ENCODE measurements at places on chromosomes 1 and 21. TPM values are rescaled to one million over a fixed set of nuclear protein-coding genes. Genes with fewer than 3 reads are reported as not detected.

GRCh38 chr1:223765036-223765718 is 52.8 kb downstream of the CAPN2 start:
- DNase-seq, result no peak

DNA sequence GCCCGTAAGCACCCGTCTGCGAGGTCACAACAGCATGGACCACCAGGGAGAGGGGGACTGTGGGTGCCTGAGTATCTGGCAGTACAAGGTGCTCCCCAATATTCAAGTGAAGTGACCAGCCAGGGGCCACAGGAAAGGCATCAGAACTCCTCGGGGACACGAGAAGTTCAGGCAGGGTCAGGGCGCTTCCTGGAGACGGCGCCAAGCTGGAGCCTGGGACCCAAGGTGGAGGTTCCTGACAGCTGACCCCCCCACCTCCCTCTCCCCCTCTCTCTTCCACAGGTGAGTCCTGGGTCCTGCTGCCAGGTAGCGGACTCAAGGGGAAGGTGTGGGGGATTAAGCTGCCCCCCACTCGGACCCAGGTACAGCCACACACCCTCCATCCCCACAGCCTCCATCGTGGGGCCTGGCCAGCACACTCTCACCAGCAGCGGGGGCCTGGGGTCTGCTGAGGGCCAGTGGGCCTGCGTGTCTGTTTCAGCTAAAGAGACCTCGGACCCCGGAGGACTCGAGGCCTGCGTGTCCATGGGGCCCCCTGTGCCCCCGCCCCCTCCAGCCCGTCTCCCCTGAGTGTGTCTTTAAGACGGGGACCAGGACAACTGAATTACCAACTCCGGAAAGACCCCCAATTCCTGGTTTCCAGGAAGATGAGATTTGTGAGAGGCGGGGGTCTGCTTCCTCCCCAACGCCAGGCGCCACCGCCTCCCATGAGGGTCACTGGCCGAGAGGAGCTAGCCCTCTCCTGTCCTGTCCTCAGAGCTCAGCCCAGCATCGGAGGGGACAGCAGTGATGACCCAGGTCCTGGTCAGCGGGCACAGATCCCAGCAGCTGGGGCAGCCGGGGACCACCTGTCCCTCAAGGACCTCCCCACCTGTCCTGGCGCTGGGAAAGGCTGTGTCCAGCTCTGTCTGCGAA is 6.2 kb downstream of the TNFRSF18 start:
- DNase-seq, result no peak

DNA sequence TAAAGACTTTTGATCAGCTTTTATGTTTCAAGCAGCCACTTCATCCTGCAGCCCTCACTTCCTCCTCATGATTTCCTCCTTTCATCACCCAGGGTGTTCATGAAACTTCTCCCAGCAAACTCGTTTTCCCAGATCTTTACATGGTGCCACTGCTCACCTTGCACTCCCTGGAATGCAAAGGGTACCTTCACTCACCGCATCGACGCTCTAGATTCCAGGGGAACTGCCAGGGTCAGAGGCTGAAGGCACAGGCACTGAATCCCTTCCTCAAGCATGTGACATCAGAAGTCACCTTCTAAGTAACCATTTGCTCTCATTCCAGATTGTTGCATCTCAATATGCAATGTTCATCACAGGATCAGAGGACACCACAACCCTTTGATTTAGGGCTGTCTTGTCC is 82.8 kb downstream of the PRKAB2 start:
- no peak for DNase-seq

DNA sequence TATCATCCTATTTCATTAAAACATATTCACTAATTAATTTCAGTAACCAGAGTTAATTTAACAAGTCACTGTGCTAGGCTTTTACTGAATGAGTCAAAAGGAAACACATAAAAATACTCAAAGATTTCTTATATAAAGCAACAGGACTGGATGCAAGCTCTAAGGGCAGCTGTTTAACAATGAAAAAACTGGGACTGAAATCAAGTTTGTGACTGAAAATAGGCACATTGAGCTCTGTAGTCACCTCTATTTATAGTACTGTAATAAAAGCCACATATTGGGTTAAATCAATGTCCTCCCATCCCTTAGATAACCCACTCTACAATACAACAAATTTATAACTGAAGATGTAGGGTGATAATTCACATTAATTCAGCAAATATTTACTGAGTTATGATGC is 52.4 kb downstream of the SMYD3 start:
- no peak for DNase-seq

- DNase-seq, result no peak
Measured at GRCh38 chr1:94532077-94532476, 9.5 kb downstream of the F3 start.

DNA sequence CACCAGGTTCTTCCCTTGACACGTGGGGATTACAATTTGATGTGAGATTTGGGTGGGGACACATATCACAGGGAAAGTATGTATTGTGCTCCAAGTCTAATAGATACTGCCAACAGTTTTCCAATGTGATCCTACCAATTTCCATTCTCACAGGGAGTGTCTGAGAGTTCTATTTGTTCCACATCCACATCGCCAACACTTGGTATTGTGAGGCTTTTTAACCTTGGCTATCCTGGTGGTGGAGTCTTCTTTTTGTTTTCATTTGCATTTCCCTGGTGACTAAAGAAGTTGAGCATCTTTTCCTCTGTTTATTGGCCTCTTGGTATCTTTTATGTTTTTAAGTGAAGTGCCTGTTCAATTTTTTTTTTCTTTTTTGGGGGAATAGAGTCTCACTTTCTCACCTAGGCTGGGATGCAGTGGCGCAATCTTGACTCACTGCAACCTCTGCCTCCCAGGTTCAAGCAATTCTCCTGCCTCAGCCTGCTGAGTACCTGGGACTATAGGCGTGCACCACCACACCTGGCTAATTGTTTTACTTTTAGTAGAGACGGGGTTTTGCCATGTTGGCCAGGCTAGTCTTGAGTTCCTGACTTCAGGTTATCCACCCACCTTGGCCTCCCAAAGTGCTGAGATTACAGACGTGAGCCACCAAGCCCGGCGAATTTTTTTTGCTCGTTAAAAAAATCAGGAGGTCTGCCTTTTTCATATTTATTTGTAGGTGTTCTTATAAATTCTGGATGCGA is 15.9 kb upstream of the PADI1 start:
- no peak for DNase-seq

DNA sequence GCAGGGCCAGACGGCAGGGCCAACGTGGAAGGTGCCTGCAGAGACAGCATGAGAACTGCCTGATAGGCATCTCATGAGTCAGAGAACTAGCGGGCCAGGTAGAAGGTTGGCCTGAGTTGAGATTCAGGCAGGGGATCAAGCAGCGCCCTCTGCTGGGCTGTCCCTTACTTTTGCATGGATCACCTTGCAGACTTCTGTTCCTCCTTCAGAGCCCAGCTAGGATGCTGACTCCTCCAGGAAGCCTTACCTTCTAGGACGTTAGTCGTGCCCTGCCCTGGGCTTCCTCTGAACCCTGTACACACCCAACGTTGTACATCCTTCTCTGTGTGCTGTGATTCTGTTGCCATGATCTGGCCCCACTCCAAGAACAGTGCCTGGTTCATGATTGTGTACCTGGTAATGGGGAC is 231.3 kb upstream of the VAMP3 start:
- no peak for DNase-seq

DNA sequence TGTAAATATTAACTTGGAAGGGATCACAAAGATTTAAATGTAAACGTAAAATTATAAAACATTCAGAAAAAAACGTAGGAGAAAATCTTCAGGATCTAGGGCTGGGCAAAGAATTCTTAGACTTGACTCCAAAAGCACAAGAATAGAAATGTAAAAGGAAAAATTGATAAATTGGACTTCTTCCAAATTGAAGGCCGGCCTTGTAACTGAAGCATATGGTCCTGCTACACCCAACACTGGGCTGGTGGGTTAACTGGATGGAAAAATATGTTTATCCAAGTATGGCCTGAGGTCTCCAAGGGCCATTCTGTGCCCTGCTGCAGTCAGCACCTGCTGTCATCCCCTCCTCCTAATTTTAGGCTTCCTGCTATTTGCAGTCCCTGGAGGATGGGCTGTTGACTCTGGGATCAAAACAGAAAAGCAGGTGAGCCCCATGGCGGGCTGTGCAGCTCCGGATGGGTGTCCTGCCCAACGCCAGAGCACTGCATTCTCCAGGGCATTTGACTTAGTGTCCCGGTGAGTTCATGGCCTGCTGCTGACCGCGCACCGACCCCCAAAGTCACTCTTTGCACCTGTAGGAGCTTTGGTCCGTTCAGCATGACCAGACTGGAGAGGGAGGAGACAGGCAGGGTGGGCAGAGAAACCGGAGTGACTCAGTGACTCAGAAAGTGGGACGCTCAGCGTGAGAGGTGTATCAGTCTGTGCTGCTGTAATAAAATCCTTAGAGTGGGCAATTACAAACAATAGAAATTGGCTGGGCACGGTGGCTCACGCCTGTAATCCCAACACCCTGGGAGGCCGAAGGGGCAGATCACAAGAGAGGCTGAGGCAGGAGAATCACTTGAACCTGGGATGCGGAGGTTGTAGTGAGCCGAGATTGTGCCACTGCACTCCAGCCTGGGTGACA is 6.1 kb upstream of the AIRE start:
- DNase-seq, result no peak

GRCh38 chr1:244804841-244805240 is 30.6 kb upstream of the COX20 start:
- no peak for DNase-seq

DNA sequence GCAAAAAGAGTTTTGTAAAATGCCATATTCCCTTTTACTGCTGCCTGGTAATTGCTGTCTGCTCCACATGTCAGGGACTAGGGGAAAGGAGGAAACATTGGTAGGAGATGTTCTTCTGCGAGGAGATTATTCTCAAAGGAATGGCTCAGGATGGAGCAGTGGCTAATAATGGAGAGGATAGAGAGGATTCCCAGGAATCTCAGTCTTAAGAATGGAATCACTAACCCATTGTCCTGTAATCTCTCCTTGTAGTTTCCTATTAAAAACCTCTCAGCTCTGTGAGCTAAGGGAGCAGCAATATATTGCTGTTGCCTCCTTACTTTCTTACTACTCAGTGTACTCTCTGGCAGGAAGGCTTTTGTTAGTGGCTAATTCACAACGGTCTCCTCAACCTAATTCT is 175.4 kb downstream of the HS2ST1 start:
- no peak for DNase-seq

- DNase-seq, result no peak
Measured at GRCh38 chr1:227773558-227773957, 38.3 kb downstream of the SNAP47 start.

GRCh38 chr1:93847811-93848288 is 31.2 kb downstream of the DNTTIP2 start:
- peak; percentile 20 for DNase-seq

DNA sequence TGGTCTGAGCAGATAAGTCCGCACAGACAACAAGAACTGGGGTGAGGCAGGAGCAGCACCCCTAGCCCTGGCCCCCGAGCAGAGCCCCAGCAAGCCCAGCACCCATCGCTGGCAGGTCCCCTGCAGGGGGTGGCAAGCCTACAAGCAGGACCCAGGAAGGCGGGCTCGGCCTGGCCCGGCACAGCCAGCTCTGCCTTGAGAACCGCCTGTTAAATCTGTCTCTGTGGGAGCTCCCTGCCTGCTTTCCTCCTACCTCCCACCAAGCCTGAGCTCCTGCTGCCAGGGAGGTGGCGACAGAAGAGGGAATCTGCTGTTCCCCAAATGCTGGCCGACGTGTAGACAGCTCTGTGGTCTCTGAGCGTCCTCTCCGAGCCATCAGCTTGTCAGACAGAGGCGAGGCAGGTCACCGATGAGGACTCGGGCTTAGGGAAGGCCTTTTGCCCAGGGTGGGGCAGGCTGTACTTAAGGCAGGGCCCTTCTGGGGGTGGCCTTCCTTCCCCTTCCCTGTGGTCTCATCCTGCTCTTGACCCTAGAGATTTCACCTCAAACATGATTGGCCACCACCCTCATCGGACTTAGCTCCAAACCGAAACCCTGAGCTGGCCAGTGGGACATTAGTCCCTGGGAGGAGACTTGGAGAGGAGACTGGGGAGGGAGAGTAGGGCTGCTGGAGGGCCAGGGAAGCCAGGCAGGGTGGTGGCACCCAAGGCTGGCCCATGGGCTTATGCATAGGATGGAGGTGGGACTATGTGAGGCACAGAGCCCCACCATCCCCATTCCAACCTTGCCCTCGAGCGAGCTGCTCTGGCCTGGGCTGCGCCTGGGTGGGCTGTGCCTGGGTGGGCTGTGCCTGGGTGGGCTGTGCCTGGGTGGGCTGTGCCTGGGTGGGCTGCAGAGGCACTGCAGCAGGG is 7.7 kb downstream of the SELENON start:
- DNase-seq, result no peak

DNA sequence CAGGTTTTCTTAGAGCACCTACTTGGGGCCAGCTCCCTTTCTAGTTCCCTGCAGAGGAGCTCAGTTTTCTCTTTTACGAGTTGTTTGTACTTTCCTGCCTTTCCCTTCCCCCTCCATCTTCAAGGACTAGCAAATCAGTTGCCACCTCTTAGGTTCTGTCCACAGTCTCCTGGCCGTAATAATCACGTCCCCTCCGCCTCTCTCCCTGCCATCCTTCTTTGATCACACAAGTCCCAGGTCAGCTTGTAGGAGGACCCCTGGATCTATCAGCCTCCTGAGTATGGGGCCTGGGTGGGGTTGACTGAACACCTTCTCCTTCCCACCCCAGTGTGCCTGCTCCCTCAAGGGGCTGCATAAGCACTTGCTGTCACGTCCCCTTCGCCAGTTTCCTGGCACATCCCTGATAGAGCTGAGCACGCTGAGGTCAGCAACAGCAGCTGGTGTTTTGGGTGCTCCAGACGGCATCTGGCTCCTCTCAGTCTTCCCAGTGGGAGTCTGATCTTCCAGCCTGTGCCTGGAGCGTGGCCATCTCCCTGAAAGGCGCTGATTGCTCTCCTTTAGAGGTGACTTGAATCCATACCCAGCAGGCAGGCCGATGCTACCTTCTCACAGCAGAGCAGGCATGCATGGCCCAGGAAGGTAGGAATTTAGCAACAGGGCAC is 216.1 kb upstream of the TMEM51 start:
- DNase-seq, result no peak

Gene MAEL
- polyA plus RNA-seq, result 0.34 TPM

Gene RYR2
- polyA plus RNA-seq, result 2.4 TPM

Gene SPATA1
- 1.9 TPM for polyA plus RNA-seq

Gene PGBD5
- 13.5 TPM for polyA plus RNA-seq

Gene CYP4X1
- polyA plus RNA-seq, result 3.7 TPM

Gene PGLYRP3
- polyA plus RNA-seq, result not detected

Gene ILDR2
- polyA plus RNA-seq, result 2.5 TPM

Gene RNF186
- polyA plus RNA-seq, result 0.20 TPM

Gene GSTM2
- polyA plus RNA-seq, result 190 TPM

Gene MARK1
- polyA plus RNA-seq, result 10.2 TPM

Gene ELAPOR1
- 0.40 TPM for polyA plus RNA-seq

Gene GUCA2A
- not detected for polyA plus RNA-seq

Data from forelimb muscle (tissue), 1 donor.